Kidney epithelial cell (primary cell): ENCODE measurements at places on chromosomes 2 and 18.

DNA sequence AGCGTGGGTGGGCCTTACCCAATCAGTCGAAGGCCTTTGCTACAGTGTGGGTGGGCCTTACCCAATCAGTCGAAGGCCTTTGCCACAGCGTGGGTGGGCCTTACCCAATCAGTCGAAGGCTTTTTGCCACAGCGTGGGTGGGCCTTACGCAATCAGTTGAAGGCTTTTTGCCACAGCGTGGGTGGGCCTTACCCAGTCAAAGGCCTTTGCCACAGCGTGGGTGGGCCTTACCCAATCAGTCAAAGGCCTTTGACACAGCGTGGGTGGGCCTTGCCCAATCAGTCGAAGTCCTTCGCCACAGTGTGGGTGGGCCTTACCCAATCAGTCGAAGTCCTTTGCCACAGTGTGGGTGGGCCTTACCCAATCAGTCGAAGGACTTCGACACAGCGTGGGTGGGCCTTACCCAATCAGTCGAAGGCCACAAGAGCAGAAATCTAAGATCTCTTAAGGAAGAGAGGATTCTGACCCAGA is 16.3 kb upstream of the GAL3ST2 start:
- no peak for DNase-seq

DNA sequence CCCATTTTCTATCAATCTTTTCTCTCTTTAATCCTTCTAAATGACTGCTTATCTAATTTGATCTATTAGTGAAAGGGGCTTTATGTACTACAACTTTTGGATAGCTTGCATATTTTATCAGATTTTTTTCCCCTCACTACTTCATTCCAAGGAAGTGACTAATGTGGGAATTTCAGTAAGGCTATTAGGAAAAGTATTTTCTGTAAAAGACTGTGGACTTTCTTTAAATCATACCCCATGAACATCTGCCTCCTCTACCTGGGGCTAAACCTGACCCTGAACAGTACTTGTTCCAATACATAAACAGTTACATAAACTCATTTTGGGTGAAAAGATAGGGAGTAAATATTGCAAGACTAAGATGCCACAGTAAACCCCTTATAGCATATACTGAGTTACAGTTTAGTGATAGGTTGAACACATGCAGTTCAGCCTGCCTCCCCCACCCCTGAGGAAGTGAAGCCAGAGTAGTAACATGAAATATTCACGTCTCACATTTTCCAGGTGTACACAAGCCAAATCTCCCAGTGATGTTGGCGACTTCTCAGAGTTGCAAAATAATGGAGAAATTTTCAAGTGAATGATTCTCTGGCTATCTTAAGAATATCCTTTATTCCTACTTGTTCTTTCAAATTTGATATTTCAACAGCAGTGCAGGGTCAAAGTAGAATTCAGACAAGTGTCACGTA is 590.9 kb upstream of the ZEB2 start:
- no peak for DNase-seq

DNA sequence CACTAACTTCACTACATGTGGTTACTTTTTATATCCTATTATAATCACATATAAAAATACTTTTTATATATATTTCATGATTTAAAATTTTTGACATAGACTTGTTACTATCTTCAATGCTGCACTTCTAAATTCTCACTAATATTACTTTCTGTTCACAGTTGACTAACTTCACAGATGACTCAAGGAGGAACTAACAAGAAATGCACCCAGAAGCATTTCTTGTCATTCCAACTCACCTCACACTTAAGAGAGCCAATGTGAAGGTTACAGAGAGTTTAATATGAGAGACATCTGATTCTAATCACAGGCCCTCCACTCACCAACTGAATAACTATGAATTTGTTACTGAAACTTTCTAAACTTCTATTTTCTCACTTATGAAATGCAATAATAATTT is 399.8 kb upstream of the SLC8A1 start:
- DNase-seq = peak; percentile 37

DNA sequence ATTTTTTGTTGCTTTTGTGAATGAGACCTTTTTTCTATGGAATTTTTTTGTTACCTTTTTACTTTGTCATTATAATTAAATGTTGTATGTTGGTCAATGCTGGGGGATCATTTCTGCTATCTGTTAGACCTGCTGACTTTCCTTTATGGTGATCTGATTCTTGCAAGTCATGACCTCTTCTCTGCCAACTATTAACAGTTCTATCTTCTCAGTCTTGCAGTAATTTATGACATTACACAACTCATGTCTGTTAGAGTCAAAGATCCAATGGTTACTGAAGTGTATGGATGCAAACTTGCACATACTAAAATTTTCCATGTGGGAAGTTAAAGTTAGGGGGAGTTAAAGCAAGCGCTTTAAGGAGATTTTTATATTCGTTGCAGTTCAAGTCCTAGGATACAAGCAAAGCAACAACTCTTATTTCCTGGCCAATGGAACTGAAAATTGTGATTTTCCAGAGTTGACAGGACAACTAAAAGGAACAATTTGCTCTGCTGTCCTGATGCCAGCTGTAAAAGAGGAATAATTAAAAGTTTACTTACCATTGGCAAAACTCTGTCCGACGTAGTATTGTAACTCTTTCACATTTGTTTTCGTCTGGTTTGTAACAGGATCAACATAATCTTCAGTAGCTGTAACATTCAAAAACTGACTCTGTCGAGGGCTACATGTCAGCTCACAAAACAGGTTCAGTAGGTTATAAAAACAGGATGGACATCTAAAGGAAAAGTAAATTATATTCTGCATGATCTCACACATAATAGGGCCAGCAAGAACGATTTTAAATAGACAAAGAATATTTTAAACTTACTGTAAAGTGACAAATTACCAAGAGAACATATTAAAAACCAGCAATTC is 17.8 kb downstream of the NPC1 start:
- DNase-seq = no peak

GRCh38 chr18:50192995-50193795 is 1.8 kb downstream of the MYO5B start:
- no peak for DNase-seq
